Mesothelial cell of epicardium (in vitro differentiated cells): ENCODE measurements at places on chromosomes 3 and 15. TPM values are rescaled to one million over a fixed set of nuclear protein-coding genes. Genes with fewer than 3 reads are reported as not detected.

DNA sequence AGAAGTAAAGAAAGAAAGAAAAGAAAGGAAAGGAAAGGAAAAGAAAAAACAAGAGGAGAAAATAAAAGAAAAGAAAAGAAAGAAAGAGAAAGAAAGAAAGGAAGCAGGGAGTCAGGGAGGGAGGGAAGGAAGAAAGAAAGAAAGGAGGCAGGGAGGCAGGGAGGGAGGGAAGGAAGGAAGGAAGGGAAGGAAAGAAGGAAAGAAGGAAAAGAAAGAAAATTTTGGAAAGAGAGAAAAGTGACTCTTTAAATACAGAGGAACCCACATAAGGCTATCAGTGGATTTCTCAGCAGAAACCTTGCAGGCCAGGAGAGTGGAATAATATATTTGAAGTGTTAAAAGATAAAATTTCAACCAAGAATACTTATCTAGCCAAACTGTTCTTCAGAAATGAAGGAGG lies 44.2 kb upstream of the GNB4 start:
- H3K36me3 ChIP-seq = peaks cover 4% of the 10 kb centered on the region
- no peaks in the 10 kb centered on the region for H3K4me1 ChIP-seq
- no peak for DNase-seq
- H3K4me3 ChIP-seq = no peak overlapping the region

GRCh38 chr15:70095408-70096214 lies 2.1 kb downstream of the TLE3 start:
- peak overlapping the region; percentile 82 for H3K27ac ChIP-seq
- H3K36me3 ChIP-seq = peaks cover 4% of the 10 kb centered on the region
- peak overlapping the region; percentile 99 for H3K4me3 ChIP-seq
- peak; percentile 60 for DNase-seq

DNA sequence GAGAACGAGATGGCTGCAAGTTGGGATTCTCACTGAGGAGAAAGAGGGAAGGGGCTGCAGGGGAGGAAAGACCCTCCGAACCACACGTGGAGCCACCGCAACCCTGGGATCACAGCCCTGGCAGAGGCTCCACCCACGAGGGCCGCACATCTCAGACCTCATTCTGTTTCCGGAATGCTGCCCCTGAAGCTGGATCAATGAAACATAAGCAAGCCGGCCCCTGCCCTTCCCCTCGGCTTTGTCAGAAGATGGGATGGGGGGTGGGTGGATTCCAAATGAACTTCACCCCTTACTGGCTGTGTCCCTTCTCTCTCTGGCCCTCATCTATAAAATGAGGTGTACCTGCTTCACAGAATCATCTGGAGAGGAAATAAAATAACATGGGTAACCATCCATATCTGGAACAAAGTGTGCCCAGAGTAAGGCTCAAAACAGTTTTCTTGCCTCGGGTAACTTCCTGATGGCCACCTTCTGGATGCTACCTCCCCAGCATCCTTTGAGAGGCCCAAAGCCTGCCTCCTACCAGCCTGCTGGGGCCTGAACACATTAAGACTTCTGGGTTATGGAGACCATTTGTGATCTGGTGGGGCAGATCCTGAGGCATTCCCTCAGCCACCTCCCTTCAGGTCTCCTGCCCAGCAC lies 4.6 kb upstream of the CCDC9B start:
- H3K4me3 ChIP-seq = no peak overlapping the region
- no peaks in the 10 kb centered on the region for H3K27me3 ChIP-seq
- no peak for DNase-seq
- H3K36me3 ChIP-seq = no peaks in the 10 kb centered on the region
- H3K27ac ChIP-seq = no peak overlapping the region
- peaks cover 32% of the 10 kb centered on the region for H3K4me1 ChIP-seq

C2CD4A gene
- total RNA-seq = not detected in 3 replicates

ROPN1 gene
- not detected in 3 replicates for total RNA-seq

WHAMM gene
- 8.8 to 9.4 TPM (median 9.3 TPM) in 3 replicates for total RNA-seq
